ENCODE measurements at places on chromosomes 2 and 18.

DNA sequence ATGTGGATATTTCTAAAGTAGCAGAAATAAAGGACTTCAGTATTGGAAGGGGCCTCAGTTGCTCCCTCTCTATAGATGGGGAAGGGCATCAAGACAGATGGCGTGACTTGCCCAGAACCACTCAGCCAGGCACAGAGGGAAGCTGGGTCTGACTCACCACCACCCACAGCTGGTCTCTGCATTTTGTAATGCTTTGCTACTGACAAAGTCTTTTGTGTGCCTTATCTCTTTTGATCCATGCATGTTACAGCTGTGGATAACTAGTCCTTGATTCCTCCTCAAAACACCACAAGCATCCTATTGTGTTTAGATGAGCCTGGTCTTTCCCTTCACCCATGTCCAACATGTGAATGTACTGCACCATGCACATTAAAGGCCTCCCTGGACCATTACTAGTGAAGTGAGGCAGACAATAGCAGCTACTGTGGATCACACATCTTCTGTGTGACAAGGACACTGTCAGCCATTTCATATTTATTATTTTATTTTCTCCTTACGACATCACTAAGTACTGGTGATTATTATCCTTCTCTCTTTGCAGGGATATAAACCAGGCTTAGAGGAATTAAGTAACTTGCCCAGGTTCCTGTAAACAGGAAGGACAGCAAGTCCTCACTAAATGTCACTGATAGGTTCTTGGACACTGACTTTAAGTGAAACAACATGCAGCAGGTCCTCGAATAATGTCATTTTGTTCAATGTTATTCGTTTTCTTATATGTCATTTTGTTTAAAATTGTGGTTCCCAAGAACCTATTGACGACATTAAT, 29.6 kb upstream of the IL37 start:
- no peak for DNase-seq

DNA sequence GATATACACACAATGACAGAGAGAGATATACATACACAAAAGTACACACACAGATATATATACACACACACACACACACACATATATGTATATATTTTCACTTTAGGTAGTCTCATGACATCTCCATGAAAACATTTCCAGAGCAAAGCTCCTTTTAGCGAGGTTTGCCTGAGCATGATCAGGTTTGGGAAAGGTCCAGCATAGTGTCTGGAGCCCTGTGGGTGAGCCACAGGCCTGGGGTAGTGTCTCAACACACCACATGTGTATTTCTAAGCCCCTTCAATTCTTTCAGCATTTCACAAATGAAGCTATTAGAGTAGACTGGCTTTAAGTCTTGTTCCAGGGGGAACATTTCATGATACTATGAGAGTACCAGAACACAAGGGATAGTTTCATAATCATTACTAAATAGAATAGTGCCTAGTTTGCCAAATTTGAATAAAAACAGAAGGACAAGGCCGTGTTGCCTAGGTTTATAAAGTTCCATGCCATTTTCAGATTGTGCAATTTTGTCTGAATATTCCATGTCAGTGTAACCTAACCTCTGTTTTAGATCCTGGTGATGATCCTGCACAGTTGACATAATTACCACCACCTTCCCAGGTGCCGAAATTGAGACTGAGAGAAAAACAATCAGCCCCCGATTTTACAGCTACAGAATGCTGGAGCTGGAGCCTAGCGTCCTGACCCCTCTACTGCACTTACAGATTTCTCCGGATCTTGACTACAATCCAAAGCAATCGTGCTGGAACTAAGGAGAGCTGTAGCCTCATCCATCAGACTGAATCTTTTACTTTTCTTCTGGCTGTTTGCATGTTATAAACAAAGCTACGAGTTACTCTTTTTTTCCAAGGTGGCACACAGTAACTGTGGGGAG, 332.7 kb downstream of the CYRIA start:
- no peak for DNase-seq

- peak; percentile 60 for DNase-seq
Measured at GRCh38 chr2:73985308-73986084, 786 bp downstream of the TET3 start.

DNA sequence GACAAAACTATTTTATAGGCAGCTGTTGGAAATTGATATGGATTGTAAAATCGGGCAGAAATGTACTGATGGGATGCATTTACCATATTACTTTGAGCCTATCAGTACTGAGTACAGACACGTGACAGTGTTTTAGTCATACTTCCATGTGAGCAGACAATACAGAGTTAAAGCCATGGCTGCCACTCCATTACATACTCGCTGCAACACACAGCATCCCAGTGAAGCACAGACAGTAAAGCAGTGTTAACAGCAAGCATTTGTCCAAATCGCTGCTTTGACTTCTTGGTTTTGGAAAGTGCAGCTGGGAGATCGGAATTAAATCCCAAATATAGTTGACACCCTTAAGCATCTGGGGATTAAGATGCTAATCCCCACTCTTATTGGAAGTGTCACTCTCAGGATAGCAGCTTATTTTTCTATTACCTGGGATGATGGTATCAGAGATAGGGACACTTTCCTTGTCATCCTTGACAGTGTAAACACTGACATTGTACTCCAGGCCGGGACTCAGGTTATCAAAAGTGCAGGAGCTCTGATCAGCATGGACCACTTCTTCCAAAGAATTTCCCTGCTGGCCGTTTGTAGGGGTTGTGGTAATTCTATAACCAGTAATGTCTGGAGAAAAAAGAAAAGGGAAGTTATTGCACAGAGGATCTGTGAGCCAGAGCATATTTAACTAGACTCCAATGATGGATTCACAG, 41.6 kb downstream of the FN1 start:
- no peak for DNase-seq

DNA sequence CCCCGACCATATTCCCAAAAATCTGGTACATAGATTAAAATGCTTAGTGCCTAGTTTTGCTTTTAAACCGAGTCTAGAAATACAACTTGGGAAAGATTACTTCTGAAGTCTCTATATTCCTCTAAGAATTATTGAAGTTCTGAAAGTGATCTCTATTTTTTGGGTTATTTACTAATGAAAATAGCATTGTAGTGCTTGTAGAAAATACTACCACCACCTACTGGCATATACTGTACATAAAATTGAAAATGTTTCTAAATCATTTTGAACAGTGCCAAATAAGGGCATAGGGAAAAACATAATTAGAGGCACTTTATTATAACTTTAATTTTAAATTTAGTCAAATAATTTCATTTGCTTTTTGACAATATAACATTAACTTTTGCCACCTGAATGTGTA, 1399.6 kb upstream of the ZEB2 start:
- peak; percentile 6 for DNase-seq

DNA sequence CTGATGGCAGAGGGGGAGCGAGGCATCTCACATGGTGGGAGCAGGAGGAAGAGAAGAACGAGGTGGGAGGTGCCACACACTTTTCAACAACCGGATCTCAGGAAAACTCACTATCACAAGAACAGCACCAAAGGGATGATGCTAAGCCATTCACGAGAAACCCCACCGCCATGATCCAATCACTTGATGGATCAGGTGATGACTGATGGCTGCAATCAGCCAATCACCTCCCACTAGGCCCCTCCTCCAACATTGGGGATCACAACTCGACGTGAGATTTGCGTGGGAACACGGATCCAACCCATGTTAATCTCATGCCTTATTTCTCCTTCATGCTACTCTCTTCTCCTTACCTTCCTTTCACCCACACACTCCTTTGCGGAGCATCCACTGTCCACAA, 143.6 kb downstream of the ANTXR1 start:
- no peak for DNase-seq

GRCh38 chr2:48114256-48114655, 208.0 kb upstream of the FBXO11 start:
- peak; percentile 30 for DNase-seq

GRCh38 chr2:20093263-20094141, 42.1 kb upstream of the LAPTM4A start:
- DNase-seq, result peak; percentile 18

GRCh38 chr2:162401871-162402270, 57.9 kb downstream of the GCA start:
- DNase-seq, result no peak

DNA sequence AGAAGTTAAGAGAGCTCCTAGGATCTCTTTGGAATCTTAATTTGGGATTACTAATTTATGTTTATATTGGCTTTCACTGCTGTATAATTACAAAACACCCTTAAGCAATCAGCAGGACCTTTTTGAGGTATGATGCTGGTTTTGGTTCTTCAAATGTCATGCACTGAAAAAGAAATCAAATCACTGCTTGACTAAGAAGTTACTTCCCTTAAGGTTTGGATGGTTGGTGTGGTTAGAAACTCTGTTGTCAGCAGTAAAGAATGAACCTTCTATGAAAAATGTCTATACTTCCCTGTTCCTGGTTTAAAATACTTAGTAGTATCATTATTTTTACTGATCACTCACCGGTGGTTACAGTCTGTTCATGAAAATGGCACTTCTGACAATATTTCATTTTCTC, 5.5 kb downstream of the COLEC12 start:
- DNase-seq, result no peak

DNA sequence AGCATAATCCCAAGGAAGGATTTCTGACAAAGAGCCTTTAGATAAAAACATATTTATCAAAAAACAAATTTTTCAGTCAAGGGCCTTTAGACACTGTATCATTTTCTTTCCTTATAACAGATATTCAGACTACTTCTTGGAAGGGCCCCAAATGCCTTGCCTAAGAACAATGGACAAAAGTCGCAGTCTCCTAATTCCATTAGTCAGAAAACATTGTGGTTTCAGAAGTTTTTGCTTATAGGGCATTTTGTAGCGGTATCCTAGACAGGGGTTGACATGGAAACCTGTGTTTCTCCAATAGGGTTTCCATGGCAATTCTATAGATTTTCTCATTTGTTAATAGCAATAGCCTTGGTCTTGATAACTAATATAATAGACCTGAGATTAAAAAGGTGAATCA, 36.7 kb upstream of the AGPS start:
- no peak for DNase-seq

GRCh38 chr2:150325656-150326314, 161.7 kb downstream of the RND3 start:
- no peak for DNase-seq
